ENCODE measurements at places on chromosomes 3 and 15. TPM values are rescaled to one million over a fixed set of nuclear protein-coding genes. Genes with fewer than 3 reads are reported as not detected.

The NR2F2 gene
- total RNA-seq, result 0.73 TPM

DNA sequence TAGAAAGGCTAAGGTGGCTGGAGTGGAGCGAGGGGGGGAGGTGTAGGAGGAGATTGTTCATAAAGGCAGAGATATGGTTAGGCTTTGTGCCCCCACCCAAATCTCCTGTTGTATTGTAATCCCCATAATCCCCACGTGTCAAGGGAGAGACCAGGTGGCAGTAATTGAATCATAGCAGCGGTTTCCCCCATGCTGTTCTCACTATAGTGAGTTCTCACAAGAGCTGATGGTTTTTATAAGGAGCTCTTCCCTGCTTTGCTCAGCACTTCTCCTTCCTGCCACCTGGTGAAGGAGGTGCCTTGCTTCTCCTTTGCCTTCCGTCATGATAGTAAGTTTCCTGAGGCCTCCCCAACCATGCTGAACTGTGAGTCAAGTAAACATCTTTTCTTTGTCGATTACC, 64.7 kb upstream of the CFAP161 start:
- no peaks in the 10 kb centered on the region for H3K4me1 ChIP-seq
- peak; percentile 58 for DNase-seq
- H3K27ac ChIP-seq, result no peak overlapping the region
- no peaks in the 10 kb centered on the region for H3K36me3 ChIP-seq

The GCNT3 gene
- 1.3 TPM for total RNA-seq

GRCh38 chr3:46734773-46735172, 17.1 kb upstream of the PRSS50 start:
- H3K36me3 ChIP-seq, result no peaks in the 10 kb centered on the region
- no peaks in the 10 kb centered on the region for H3K4me1 ChIP-seq

GRCh38 chr3:5013021-5013906, 34.0 kb downstream of the BHLHE40 start:
- no peaks in the 10 kb centered on the region for H3K27me3 ChIP-seq
- H3K27ac ChIP-seq, result no peak overlapping the region
- H3K36me3 ChIP-seq, result no peaks in the 10 kb centered on the region
- H3K4me1 ChIP-seq, result peaks cover 18% of the 10 kb centered on the region
- peak; percentile 91 for DNase-seq

The SLTM gene
- total RNA-seq, result 57.6 TPM

DNA sequence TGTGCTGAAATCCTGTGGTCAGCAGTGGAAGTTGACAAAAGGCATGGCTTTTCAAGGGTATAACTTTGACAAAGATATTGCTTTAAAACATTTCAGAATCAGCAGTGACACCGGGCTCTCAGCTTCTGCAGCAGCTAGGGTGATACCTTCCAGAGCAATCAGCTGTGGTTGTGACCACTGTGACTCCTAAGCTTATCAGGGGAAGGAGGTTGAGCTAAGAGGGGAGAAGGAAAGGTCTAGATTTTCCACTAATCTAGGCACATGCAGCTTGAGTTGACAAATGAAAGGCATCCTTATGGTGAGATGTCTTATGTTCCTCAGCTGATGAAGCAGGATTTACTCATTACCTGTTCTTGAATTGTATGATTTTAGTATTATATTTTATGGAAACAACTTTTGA, 16.3 kb upstream of the LRRFIP2 start:
- H3K36me3 ChIP-seq, result no peaks in the 10 kb centered on the region
- no peak overlapping the region for H3K27ac ChIP-seq
- H3K27me3 ChIP-seq, result no peaks in the 10 kb centered on the region
- no peaks in the 10 kb centered on the region for H3K4me1 ChIP-seq
- DNase-seq, result no peak
- H3K4me3 ChIP-seq, result no peak overlapping the region

DNA sequence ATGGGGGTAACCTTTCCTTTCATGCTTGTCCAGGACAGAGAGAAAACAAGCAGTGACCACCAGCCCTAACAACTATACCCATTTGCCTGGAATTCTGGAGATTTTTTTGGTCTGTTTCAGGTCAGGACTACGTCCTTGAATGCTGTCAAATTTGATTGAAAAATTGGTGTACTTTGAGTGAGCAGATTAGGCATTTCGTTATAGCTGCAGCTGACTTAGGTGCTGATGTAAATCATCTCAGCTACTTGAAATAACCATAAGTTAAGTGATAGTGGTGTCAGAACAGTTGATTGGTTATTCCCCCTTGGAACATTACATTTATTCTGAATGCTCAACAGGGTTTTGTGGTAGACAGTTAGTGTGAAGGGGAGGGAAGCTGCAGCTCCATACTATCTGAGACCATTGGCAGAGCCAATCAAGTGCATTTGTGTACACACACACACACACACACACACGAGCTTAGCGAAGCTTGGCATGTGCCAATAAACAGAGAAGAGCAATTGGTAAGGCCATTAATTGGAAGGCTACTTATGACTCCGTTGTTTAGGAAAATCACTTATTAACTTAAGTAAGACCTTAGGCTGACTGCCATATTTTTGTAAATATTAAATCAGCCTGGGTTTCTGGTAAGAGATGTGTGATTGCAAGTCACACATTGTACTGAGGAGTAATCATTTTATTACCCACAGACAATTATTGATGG, 447.8 kb downstream of the MFSD1 start:
- peaks cover 47% of the 10 kb centered on the region for H3K27me3 ChIP-seq
- H3K36me3 ChIP-seq, result no peaks in the 10 kb centered on the region
- DNase-seq, result no peak
- H3K4me3 ChIP-seq, result no peak overlapping the region
- no peaks in the 10 kb centered on the region for H3K4me1 ChIP-seq

- DNase-seq, result peak; percentile 83
- H3K36me3 ChIP-seq, result no peaks in the 10 kb centered on the region
- no peak within 1 kb of the TSS for H3K27ac ChIP-seq
- H3K27me3 ChIP-seq, result no peaks in the 10 kb centered on the region
- peaks cover 18% of the 10 kb centered on the region for H3K4me1 ChIP-seq
- no peak within 1 kb of the TSS for H3K4me3 ChIP-seq
These were observed at the start of gene AGBL1 for GRCh38 chr15:86079508-86080266. Gene AGBL1 (plus strand): TSS chr15:86079871.

The PIERCE2 gene
- total RNA-seq, result 3.6 TPM

DNA sequence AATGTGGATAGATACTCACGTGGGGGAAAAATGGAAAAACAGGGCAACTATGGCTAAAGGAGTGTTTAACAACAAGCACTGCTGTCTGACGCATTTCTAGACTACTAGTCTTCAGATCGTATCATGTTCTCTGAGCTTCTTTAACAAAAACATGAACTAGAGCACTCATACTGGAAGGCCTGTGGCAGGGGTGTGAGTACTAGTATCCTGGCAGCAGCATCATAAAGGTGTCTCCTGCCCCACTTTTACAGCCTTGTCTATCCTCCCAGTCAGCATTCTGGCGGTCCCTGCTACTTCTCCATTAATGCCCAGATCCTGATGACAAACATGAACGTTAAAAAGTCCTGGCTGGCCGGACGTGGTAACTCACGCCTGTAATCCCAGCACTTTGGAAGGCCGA, 4.0 kb downstream of the FMN1 start:
- H3K4me3 ChIP-seq, result no peak overlapping the region
- peaks cover 12% of the 10 kb centered on the region for H3K4me1 ChIP-seq
- H3K36me3 ChIP-seq, result no peaks in the 10 kb centered on the region

GRCh38 chr15:29631076-29632070, 190.9 kb downstream of the TJP1 start:
- no peaks in the 10 kb centered on the region for H3K27me3 ChIP-seq
- H3K4me3 ChIP-seq, result no peak overlapping the region
- no peaks in the 10 kb centered on the region for H3K4me1 ChIP-seq
- no peak overlapping the region for H3K27ac ChIP-seq
- no peaks in the 10 kb centered on the region for H3K36me3 ChIP-seq

GRCh38 chr15:82537351-82537908, 2.8 kb downstream of the RPS17 start:
- H3K4me1 ChIP-seq, result peaks cover 5% of the 10 kb centered on the region
- peak; percentile 37 for DNase-seq
- peak overlapping the region; percentile 98 for H3K4me3 ChIP-seq
- no peak overlapping the region for H3K27ac ChIP-seq

The ALDH1A3 gene
- 6.5 TPM for total RNA-seq

The SLC28A2 gene
- 4.0 TPM for total RNA-seq

GRCh38 chr3:70201975-70202374, 110.5 kb downstream of the MDFIC2 start:
- DNase-seq, result no peak
- no peak overlapping the region for H3K27ac ChIP-seq
- H3K36me3 ChIP-seq, result no peaks in the 10 kb centered on the region
- no peaks in the 10 kb centered on the region for H3K4me1 ChIP-seq
- H3K27me3 ChIP-seq, result no peaks in the 10 kb centered on the region

- no peak overlapping the region for H3K27ac ChIP-seq
- no peak overlapping the region for H3K4me3 ChIP-seq
- no peaks in the 10 kb centered on the region for H3K4me1 ChIP-seq
- no peaks in the 10 kb centered on the region for H3K36me3 ChIP-seq
- no peak for DNase-seq
These were observed 267.5 kb downstream of the VGLL3 start for GRCh38 chr3:86723433-86723832.

The MUC4 gene
- total RNA-seq, result 1.7 TPM

- H3K4me3 ChIP-seq, result no peak overlapping the region
- H3K27me3 ChIP-seq, result no peaks in the 10 kb centered on the region
- H3K36me3 ChIP-seq, result no peaks in the 10 kb centered on the region
- H3K27ac ChIP-seq, result no peak overlapping the region
- no peak for DNase-seq
These were observed 138.1 kb downstream of the MAP2K5 start for GRCh38 chr15:67680641-67681040.

The PRR20G gene
- not detected for total RNA-seq

The CHRNA5 gene
- 14.0 TPM for total RNA-seq

DNA sequence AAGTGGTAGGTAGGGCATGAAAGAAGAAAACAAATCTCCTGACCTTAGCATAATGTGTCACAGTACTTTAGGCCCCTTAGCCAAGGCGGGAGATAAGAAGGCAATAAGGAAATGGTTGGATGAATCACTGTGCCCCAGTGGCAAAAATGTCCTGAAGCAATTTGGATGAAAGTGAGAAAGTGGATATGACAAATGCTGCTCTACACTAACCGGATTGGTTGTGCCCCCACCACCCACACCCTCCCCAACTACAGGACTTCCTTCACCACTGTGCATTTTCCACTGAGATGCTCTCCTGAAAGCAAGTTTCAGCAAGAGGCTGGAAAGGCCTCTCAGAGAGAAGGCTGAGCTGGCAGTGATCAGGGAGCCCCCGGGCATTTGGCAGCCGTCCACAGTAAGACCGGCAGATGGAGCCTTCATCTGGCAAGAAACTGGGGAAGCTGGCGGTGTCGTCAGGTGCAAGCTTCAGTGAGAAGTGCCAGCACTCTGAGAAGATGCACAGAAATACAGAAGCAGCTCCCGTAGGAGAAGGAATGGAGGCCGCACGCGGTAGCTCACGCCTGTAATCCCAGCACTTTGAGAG, 63.8 kb downstream of the ATP1B3 start:
- H3K4me1 ChIP-seq, result peaks cover 3% of the 10 kb centered on the region
- H3K4me3 ChIP-seq, result no peak overlapping the region
- no peaks in the 10 kb centered on the region for H3K27me3 ChIP-seq
- no peaks in the 10 kb centered on the region for H3K36me3 ChIP-seq
- no peak for DNase-seq

GRCh38 chr3:87088430-87088992, 97.6 kb upstream of the VGLL3 start:
- H3K4me3 ChIP-seq, result no peak overlapping the region
- H3K27me3 ChIP-seq, result no peaks in the 10 kb centered on the region
- H3K36me3 ChIP-seq, result no peaks in the 10 kb centered on the region

DNA sequence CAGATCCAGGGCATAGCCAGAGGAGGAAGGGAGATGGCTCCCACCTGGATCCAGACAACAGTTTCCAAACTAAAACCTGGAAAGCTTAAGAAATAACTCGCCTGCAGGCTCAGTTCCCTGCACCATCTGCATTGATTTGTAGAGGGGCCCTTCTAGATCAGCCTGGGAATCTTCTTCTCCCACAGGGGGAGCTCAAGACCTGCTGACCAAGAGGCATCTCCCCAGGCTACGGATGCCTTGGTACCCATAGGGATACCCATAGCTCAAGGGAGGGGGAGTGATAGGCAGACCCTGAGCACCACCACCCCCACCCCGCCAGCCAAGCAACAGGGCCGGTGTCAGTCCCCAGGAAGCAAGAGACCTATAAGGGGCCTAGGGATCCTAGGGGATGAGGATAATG, 28.0 kb upstream of the DCLK3 start:
- no peaks in the 10 kb centered on the region for H3K36me3 ChIP-seq
- peaks cover 16% of the 10 kb centered on the region for H3K4me1 ChIP-seq
- no peaks in the 10 kb centered on the region for H3K27me3 ChIP-seq
- DNase-seq, result peak; percentile 87
- no peak overlapping the region for H3K27ac ChIP-seq

DNA sequence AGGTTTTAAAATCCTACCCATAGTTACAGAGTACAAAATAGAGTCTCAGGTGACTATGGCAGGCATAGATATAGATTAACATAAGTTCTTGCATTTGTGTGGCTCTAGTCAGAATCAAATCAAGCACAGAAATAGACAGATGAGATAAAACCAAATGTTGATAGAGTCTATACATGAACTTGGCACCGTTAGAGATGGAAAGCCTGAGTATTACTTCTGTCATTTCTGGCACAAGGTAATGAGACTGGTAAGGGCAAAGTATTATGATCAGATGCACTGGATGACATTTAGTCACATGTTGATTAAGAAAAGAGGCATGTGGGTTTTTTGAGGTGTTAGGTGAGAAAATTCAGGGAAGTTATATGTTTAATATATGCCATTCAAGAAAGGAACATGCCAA, 219.7 kb downstream of the MBNL1 start:
- no peak overlapping the region for H3K27ac ChIP-seq
- DNase-seq, result no peak
- no peaks in the 10 kb centered on the region for H3K4me1 ChIP-seq
- H3K27me3 ChIP-seq, result no peaks in the 10 kb centered on the region
- no peaks in the 10 kb centered on the region for H3K36me3 ChIP-seq

- no peaks in the 10 kb centered on the region for H3K36me3 ChIP-seq
- no peaks in the 10 kb centered on the region for H3K27me3 ChIP-seq
- no peaks in the 10 kb centered on the region for H3K4me1 ChIP-seq
- no peak for DNase-seq
These were observed 121.6 kb upstream of the MRPS22 start for GRCh38 chr3:139222100-139222657.

The LARP6 gene
- 23.1 TPM for total RNA-seq

The STRIT1 gene
- not detected for total RNA-seq

The CFAP100 gene
- 0.66 TPM for total RNA-seq

The PLSCR5 gene
- total RNA-seq, result not detected

GRCh38 chr15:67850994-67851571, 11.2 kb upstream of the RNU6-1 start:
- no peaks in the 10 kb centered on the region for H3K36me3 ChIP-seq
- H3K27me3 ChIP-seq, result no peaks in the 10 kb centered on the region
- H3K4me3 ChIP-seq, result no peak overlapping the region
- H3K27ac ChIP-seq, result no peak overlapping the region

The ARRDC4 gene
- 2.1 TPM for total RNA-seq

GRCh38 chr15:39315206-39315850, 265.6 kb upstream of the THBS1 start:
- no peak overlapping the region for H3K4me3 ChIP-seq
- DNase-seq, result no peak
- H3K27me3 ChIP-seq, result no peaks in the 10 kb centered on the region
- H3K36me3 ChIP-seq, result no peaks in the 10 kb centered on the region
- no peaks in the 10 kb centered on the region for H3K4me1 ChIP-seq

Measured in endodermal cell (in vitro differentiated cells).